Stimulated activated CD4-positive, alpha-beta T cell treated with anti-CD3 and anti-CD28 coated beads, Interleukin-12 subunit alpha, Interleukin-12 subunit beta, amount 100 ng/mL, for 48 hours (primary cell): ENCODE measurements at places on chromosomes 11 and 22.
A peak's percentile ranks its signal among the peaks of the same experiment; 100 is the strongest.

DNA sequence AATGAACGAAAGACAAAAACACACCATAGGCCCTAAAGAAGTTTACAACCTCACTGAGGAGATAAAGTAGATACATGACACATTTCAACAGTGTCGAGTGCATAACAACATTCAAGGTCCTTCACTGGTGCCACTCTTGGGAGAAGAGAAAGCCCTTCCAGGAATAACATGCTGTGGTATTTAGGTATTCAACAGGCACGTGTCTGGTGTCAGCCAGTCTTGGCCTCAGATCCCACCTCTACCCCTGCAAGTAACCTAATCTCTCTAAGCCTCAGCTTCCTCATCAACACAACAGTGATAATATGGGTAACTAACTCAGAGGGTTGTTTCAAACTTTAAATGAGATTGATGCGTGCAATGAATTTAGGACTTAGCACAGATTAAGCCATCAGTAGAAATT lies 235.0 kb upstream of the ZC3H12C start:
- DNase-seq, result no peak

DNA sequence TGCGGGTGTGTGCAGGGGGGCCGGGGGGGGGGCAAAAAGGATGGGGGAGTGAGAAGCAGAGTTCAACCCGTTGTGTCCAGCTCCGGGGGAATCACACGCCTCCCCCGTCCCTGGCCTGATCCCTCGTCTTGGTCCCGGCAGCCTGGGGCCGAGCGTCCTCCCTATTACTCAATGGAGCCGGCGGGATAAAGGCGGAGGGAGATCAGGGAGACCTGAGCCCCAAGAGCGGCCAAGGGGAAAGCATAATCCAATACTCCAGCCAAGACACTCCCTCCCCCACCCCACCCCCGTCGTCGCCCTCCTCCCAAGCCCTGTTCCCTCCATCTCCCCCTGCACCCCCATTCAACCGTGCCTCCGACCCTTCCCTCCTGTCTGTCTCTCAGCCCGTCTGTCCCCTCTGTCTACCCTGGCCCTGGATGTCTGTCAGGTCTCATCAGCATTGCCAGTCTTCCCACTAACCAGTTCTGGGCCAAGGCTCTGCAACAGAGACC lies 2.6 kb downstream of the PHOX2A start:
- no peak for DNase-seq

DNA sequence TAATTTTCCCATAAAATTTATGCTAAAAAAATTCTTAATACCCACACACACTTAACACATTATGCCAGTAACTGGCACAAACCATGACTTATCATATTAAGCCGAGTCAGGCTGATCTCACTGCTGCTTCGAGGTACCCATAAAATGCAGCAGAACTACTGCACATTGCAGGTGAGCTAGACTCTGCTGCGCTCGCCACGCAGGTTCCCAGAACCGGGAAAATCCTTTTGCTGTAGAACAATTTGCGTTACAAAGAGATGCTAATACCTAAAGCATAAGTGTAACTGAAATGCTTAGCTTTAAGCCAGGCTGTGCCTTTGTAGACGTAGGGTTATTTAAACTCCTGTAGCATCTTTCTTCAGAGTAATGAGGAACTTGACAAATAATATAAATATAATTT lies 200.3 kb downstream of the MSANTD4 start:
- no peak for DNase-seq

- DNase-seq, result peak; percentile 50
Observed at GRCh38 chr22:21642584-21643448, 714 bp downstream of the SDF2L1 start.

DNA sequence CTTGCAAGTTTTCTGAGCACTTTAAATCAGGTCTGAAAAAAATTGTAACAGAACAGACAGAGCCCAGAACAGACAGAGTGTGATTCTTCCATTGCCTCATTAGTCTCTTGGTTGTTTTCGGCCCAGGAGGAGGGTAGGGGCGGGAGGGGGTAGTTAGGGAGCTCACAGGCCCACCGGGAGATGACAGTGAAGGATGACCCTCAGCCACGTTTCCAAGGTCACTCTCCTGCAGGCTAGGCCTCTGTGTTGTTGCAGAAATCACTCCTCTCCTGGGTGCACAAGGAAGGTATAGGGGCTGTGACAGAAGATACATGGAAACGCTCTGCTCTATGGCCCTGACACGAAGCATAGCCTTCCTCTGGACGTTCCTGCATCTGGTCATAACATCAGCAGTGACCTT lies 69.3 kb downstream of the ABTB2 start:
- DNase-seq, result no peak

DNA sequence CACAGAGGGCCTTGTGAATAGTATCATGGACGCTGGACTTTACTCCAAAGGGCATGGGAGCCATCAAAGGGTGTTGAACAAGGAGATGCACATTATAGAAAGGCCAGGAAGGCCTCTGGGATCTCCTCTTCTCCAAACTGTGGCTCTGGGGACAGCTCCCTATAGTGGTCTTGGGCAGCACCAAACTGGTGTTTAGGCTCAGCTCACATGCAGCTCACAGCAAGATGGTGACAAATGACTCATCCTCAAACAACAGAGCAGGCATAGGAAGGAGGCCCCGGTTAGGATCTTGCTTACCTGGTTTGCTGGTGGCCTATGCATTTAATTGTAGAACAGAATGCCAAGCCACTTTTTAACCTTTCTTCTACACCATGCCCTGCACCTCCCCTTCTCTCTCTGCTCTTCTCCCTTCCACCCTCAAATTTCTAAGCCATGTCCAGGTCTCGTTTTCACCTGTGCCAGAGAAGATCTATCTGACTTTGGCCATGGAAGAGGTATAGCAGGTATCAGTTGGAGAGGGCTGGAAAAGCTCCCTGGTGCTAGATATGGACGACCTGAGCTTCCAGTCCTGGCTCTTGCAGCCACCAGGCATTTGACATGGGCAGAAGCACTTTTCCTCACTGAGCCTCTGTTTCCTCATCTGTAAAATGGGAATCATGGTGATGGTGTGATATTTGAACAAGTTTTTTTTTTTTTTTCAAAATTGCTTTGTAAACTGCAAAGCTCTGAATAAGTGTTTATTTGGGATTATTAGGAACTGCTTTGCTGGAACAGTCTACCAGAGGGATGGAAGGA lies 14.4 kb upstream of the EHF start:
- DNase-seq, result no peak

DNA sequence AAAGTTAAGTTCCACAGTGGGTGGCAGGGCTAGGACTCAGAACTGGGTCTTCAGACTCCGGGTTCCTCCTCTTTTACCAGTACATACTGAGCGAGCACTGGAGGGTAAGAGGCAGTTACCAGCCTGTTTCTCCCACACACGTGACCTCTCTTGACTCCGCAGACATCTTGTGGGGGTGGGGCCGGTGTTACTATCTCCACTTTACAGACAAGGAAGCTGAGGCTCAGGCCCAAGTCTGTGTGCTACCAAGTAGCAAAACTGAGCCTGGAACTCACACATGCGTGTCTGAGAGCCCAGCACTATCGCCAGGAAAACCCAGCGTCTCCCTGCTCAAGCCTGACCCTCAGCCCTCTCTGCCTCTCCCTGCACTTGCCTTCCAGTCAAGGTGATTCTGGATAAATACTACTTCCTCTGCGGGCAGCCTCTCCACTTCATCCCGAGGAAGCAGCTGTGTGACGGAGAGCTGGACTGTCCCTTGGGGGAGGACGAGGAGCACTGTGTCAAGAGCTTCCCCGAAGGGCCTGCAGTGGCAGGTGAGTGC lies 16.0 kb upstream of the SMIM35 start:
- DNase-seq, result no peak

GRCh38 chr11:114368918-114369680 lies 31.2 kb downstream of the C11orf71 start:
- no peak for DNase-seq

GRCh38 chr11:120335556-120335907 lies 681 bp upstream of the ARHGEF12 start:
- DNase-seq, result no peak

GRCh38 chr11:76314741-76315090 lies 66.2 kb downstream of the THAP12 start:
- no peak for DNase-seq

DNA sequence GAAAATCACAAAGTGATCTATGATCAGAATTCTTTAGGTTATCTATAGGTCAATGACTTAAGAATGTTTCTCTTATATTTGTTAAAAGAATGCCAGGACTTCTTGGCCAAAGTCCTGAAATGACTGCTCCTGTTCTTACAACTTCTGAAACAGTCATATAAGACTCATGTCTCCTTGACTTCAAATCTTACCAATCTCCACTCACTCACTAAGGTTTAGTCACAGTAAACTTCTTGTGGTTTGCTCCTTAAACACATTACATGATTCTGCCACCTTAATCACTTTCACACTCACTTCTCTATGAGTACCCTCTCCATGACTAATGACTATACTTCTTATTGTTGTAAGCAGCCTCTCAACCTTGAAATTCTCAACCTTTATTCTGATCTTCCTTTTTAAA lies 648.7 kb upstream of the CCDC179 start:
- DNase-seq, result no peak

DNA sequence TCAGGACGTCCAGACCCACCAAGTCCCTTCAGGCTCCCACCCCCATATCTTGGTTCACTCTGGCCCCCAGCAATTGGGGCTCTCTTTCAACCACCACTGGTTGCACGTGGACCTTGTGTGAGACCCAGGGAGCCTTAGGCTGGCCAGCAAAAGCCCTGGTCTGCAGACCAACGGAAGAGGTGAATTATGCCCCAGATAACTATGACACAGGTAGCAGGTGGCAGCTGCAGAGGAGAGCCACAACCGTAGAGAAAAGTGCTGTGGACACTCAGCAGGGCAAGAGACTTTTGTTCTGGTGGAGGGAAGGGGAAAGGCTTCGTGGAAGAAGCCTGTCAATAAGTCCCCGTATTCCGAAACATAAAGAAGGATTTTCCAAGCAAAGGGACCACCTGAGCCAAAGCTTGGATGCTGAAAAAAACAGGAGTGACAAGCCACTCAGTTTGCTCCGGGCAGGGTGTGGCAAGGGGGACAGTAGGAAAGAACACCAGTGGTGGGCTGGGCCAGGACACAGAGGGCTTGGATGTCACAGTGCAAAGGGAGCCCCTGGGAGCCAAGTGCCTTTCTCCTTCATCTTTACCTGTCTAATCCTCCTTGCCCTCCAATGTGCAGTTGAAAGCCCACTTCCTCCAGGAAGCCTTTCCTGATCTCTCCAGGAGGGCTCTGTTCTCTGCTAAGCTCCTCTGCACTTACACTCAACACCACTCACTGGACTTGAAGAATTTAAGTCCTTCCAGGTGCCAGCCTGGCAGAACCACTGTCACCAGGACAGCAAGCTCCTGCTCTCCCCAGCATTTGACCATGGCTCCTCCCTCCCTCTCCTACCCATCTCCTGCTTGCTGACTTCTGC lies 264.7 kb downstream of the BUD13 start:
- DNase-seq, result no peak

DNA sequence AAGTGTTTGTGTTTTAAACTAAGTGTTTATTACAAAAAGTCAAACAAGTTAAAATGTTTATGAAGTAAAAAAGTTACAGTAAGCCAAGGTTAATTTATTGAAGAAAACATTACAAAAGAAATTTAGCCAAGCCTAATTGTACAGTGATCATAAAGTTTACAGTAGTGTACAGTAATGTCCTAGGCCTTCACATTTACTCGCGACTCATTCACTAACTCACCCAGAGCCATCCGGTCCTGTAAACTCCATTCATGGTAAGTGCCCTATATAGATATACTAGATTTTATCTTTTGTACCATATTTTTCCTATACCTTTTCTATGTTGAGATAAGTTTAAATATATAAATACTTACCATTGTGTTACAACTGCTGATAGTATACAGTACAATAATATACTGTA lies 481.8 kb upstream of the TENM4 start:
- no peak for DNase-seq

DNA sequence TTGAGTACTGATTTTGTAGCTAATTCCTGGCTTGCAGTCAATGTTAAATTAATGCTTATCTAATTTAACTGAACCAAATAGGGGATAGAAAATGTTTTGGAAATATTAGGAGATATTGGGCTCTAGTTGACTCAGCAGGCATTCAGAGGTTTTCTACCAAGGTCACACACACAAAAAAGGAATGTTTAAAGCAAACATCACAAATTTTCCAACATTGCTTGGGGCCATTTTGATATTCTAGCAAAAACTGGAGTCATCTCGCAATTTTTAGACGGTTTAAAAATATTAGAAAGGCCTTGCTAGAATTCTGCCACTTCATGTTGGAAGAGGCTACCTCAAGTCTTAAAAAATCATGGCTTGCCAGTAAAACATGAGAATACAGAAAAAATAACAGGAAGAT lies 2082.1 kb upstream of the RAG2 start:
- DNase-seq, result no peak

DNA sequence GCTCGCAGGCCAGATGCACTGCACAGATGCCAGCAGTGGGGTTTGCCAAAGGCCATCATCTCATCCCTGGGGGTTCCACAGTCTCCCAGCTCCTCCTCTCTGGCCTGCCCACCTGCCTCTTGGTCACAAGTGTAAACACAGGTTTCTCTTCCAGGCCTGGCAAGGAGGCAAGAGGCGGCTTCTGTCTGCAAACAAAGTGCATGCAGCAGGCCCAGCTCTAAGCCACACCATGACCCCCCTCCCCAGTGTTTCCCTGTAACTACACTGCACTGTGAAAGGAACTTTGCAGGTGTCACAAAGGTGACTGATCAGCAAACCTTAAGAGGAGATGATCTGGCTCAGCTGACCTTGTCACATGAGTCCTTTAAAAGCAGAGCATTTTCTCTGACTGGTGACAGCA lies 26.2 kb upstream of the SHISAL1 start:
- no peak for DNase-seq

DNA sequence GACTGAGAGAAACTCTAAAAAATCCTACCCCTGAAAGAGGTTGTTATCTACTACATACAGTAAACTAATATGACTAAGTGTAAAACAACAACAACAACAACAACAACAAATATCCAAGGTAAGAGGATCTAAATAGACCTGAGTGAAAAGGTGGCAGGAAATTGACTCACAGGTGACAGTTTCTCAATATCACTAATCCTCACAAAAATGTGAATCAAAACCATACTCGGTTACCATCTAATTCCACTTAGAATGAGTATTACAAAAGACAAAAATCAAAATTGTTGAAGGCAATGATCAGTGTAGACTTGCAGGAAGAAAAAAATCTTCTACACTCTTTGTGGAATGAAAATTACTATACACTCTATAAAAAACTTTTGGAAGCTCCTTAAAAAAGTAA lies 17.5 kb downstream of the RGL4 start:
- no peak for DNase-seq

DNA sequence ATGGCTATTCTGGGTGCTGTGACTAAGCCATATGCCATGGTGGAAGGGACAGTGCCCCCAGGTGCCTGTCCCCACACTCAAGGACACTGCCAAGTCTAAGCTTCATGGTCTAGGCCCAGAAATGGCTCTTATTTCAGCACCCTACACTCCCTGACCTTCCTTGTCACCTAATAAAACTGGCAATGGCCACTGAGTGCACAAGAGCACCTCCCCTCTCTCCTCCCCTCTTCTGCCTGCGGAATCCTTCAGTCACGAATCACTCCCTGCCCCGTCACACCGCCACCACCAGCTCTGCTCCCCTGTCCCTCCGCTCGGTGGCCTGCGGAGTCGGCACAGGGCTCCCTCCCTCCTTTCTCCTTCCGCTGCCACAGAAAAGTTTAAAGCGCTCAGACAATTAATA lies 19.0 kb upstream of the LMO1 start:
- DNase-seq, result no peak

- DNase-seq, result no peak
Observed at GRCh38 chr22:50150161-50151129, 20.1 kb upstream of the PANX2 start.

GRCh38 chr11:83303316-83303715 lies 17.1 kb upstream of the CCDC90B start:
- DNase-seq, result no peak

- no peak for DNase-seq
Observed at GRCh38 chr11:104594228-104594958, 303.9 kb downstream of the CASP12 start.
